ENCODE measurements at places on chromosomes 16 and 17.

- peak; percentile 73 for DNase-seq
Observed at GRCh38 chr16:81204798-81205680, 33.5 kb upstream of the BCO1 start.

DNA sequence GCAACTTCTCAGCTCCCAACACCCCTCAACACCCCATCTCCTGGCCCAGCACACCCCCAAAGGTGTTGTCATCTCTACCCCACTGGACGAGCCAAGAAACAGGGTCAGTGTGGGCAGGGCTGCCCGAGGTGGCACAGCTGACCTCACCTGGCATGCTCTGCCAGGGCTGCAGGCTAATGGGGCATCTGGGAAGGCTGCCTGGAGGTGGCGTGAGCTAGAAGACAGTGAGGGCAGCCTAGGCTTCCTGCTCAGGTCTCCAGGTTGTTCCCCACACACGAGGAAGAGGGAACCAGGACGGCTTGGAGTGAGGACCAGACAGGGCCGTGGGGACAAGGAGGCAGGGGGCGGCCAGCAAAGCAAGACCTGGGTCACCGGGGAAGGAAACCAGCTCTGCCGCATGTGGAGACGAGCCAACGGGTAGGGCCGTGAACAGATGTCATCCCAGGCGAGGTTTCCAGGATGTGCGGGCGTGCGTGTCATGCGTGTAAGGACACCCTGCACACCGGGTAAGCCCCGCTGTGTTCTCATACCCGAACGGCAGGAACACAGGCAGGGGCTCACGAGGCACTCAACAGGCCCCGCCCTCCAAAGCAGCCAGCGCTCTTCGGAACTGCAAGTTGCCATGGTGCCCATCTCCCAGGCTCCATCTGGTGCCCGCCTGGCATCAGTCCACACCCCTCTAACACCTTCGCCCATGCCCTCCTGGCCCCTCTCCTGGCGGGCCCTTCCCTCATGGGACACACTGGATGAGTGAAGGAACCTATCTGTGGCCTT lies 29.6 kb upstream of the PVALEF start:
- no peak for DNase-seq

DNA sequence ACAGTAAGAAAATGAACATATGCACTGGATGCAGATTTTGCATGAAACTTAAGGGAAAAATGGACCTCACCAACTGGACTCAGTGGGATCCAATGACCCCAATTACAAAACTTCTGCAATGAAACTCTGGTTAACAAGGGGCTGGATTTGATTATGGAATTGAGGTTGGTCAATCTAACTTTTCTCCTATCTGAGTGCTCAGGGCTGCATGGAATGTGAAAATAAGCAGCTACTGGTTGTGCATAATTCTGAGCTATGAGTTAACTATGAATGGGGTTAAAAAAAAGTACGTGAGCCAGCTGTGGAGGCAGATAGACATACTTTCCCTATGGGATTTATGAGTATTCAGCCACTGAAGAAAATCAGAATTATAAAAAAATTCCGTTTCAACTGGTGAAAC lies 9.2 kb downstream of the FAM20A start:
- no peak for DNase-seq

GRCh38 chr17:34991606-34992005 lies 11.3 kb downstream of the LIG3 start:
- DNase-seq, result no peak

DNA sequence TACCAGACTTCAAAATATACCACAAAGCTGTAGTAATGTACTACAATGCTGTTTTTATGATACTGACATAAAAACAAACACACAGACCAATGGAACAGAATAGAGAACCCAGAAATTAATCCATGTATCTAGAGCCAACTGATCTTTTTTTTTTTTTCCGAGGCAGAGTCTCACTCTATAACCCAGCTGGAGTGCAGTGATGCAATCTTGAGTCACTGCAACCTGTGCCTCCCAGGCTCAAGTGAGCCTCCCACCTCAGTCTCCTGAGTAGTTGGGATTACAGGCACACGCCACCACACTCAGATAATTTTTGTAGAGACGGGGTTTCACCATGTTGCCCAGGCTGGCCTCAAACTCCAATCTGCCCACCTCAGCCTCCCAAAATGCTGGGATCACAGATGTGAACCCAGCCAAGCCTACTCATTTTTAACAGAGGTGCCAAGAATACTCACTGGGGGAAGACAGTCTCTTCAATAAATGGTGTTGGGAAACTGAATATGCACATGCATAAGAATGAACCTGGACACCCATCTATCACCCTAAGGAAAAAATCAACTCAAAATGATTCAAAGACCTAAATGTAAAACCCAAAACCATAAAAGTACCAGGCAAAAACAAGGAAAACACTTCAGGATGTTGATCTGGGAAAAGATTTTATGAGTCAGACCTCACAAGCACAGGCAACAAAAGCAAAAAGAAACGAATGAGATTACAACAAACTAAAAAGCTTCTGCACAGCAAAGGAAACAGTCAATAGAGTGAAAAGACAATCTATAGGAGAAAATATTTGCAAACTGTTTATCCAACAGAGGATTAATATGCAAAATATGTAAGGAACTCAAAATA lies 63.1 kb downstream of the STX8 start:
- DNase-seq, result no peak
